Central memory CD4-positive, alpha-beta T cell (primary cell): ENCODE measurements at places on chromosomes 11 and 22.

GRCh38 chr22:42764895-42765363 is 44.3 kb upstream of the A4GALT start:
- DNase-seq: no peak

DNA sequence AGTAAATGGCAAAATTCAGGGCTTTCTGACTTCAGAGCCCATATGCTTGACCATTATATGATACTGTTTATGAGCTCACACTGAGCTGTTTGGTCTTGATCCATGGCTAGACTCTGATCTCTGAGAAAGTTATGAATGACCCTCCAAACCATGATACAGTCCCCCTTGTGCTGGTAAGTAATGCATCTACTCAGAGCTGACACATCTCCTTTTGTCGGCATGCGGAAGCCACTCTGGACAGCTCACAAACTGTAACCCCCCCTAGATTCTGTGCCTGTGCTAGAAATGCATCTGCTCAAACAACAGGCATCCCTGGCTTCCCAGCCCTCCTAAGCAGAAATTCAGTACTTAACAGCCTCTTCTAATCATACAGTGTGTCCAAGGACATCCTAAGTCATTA is 150.8 kb upstream of the RAG2 start:
- no peak for DNase-seq

DNA sequence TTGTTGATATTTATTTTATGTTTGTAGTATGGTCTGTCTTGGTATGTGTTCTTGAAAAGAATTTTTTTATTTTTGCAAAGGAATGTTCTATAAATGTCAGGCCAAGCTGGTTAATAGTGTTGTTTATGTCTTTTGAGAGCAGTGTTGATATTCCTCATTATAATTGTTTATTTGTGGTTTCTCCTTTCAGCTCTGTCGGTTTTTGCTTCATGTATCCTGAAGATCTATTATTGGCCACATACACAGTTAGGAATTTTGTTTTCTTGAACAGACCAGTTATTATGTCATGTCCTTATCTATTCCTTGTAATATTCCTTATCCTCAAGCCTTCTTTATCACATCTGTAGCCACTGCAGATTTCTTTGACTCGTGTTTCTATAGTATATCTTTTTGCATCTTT is 56.5 kb downstream of the PDHX start:
- no peak for DNase-seq

DNA sequence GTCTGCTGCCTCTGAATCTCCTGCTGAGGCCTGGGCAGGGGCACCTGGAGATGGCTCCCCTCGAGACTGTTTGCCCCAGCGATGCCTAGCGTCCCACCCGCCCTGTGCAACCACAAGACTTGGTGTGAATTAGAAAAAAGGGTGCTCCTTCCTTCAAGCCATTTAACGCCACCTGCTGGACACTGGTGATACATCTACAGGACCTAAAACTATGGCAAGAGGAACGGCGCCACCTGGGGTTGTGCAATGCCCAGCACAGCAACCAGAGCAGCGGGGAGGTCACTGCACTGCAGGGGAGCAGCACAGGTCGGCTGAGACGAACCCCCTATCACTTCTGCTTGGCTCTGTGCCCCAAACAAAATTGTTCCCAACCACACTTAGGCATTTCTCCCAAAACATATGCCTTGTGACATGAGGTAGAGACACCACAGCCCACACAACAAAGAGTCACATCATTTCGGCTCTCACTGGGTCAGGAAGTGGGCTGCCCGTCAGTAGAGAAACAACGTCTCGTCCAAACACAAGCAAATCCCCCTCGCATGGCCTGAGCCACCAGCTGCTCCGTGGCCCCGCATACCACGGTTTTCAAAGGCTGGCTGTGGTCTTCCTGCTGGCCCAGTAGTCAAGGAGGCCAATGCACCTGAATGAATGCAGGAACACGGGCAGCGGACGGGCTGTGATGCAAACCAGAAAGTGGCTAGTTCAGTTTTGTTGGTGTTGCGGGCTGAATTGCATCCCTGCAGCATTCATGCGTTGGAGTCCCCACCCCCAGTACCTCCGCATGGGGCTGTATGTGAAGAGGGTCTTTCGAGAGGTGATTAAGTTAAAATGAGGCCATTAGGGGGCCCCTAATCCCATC is 171.9 kb downstream of the SHANK2 start:
- no peak for DNase-seq

- no peak for DNase-seq
These were observed 25.8 kb downstream of the PHF21B start for GRCh38 chr22:44983878-44984482.

- DNase-seq: no peak
These were observed 9.0 kb downstream of the RTL6 start for GRCh38 chr22:44489026-44489425.

GRCh38 chr22:46068593-46069491 is 81.5 kb upstream of the PPARA start:
- no peak for DNase-seq

GRCh38 chr11:95715777-95716241 is 73.8 kb downstream of the FAM76B start:
- no peak for DNase-seq

- no peak for DNase-seq
These were observed 232.8 kb downstream of the GRIK4 start for GRCh38 chr11:120744016-120744994.

GRCh38 chr22:38798496-38798895 is 4.6 kb upstream of the DNAL4 start:
- no peak for DNase-seq

DNA sequence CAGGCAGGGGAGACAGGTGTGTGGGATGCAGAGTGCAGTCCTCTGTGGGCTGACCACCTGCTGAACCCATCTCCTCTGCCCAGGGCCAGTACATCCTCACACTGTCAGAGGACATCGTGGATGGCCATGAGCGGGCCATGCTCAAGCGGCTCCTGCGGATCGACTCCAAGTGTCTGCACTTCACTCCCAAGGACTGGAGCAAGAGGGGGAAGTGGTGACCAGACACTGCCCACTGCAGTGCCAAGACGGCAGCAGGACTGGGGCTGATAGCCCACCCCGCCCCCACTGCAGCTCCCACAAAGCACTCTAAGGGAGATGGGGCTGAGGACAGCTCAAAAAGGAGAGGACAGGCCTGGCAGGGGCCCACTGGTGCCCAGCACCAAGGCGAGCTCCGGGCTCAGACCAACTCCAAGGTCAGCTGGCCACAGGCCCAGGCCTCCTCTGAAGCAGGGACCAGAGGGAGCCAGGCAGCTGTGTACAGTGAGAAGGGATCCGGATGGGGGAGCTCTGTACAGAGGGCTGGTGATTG is 1.6 kb downstream of the RNASEH2C start:
- no peak for DNase-seq

DNA sequence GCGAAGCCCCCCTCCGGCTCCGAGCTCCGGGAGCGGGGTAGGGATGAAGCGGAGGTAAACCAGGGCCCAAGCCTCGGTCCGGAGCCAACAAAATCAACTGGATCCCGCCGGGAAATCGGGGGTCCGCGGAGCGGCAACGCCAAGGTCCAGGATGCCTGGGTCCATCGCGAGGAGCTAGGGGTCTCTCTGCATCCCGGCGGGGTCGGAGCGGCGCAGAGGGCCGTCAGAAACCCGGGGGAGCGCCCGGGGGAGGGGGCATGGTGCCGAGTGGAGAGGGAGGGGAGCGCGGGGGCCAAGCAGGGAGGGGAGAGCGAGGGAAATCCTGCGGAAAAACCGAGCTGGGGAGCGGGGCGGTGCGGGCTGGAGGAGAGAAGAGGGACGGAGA is 51.8 kb downstream of the SLC22A12 start:
- DNase-seq: no peak

DNA sequence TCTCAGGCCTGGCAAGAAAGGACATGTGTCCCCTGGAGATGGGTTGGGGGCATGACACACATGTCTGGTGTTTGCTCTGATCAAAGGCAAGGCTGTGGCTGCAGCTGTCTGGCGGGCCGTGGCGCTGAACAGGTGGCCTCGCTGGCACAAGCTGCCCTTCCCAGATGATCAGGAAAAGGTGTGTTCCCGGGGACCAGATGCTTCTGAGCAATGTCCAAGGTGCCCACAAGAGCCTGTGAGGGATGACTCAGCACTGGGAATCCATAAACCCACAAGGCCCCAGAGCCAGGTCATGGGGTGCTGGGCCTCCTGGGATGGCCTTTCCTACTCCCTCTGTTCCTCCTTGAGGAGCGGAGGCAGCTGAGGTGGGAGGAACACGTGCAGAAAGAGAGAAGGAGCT is 9.7 kb upstream of the LRP5 start:
- no peak for DNase-seq

- peak; percentile 43 for DNase-seq
These were observed 11.9 kb downstream of the B3GNT6 start for GRCh38 chr11:77046060-77046501.

GRCh38 chr11:114678125-114679036 is at the start of gene NXPE2:
Gene NXPE2, plus strand, starts transcription at chr11:114678527. Its CDS starts 49 bp downstream, at chr11:114678576.
- no peak for DNase-seq

DNA sequence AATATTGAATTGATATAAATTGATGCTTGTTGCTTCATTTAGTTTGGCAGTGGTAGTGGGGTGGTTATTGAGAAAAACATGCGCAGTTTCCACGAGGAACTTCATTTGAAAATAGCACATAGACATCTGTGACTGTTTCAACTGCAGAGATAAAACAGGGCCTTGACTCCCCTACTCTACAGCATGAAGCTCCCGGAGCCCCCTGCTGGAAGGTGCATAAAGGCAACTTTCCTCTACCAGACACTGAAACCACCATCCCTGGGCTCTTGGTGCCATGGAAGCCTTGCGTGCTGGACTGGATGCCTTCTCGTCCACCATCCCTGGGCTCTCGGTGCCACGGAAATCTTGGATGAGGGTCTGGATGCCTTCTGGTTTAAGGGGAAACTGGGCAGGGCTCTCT is 195.9 kb downstream of the CSNK2A3 start:
- peak; percentile 47 for DNase-seq

- no peak for DNase-seq
These were observed 815 bp upstream of the MS4A6A start for GRCh38 chr11:60183591-60184205.

DNA sequence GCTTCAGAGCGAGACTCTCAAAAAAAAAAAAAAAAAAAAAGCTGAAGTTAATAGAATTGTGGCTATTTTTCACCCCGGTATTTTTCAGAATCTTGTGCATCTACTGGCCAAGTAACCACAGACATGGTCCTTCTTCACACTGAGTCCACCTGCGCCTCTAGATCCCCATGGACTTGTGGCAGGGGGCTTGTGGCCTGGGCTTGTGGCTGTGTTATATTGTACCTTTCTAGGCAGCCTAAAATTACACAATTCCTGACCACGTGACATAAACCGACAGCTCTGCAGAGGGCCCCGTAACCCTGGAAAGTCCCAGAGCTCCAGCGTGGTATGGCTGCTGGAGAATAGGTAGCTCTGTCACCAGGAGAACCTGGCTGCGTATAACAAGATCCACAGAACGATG is 10.9 kb upstream of the NAALADL1 start:
- DNase-seq: no peak

- DNase-seq: no peak
These were observed 556.3 kb upstream of the ANO3 start for GRCh38 chr11:25775603-25776002.

DNA sequence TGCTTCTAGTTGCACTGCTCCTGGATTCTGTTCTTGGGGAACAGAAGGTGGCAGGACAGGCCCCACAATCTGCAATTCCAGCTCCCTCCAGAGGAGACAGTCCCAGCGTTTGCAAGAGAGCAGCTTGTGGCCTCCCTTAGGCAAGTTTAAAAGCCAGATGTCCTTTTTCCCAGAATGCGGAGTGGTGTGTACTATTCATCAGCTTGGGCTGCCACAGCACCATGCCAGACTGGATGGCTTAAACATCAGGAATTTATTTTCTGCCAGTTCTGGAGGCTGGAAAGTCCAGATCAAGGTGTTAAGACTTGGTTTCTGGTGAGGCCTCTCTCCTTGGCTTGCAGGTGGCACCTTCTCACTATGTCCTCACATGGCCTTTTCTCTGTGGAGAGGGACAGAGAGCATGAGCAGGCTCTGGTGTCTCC is 11.7 kb downstream of the MIAT start:
- DNase-seq: no peak

DNA sequence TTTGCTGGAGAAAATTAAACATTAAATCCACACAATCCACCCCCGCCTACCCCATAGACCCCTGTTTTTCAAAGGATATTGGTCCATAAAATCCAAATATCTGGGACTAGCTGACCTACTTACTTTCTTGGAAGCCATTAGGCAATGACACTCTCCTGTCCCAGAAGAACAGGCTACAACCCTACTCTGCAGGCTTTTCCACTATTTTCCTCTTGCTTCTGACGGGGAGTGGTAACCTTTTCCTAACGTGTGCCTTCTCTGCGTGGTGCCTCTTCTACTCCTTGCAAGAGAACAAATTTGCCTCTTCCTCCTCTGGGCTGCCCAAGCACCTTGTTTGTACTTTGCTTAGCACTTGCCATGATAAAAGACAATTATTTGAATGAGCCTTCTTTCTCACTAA is 51.6 kb downstream of the UBASH3B start:
- DNase-seq: no peak

DNA sequence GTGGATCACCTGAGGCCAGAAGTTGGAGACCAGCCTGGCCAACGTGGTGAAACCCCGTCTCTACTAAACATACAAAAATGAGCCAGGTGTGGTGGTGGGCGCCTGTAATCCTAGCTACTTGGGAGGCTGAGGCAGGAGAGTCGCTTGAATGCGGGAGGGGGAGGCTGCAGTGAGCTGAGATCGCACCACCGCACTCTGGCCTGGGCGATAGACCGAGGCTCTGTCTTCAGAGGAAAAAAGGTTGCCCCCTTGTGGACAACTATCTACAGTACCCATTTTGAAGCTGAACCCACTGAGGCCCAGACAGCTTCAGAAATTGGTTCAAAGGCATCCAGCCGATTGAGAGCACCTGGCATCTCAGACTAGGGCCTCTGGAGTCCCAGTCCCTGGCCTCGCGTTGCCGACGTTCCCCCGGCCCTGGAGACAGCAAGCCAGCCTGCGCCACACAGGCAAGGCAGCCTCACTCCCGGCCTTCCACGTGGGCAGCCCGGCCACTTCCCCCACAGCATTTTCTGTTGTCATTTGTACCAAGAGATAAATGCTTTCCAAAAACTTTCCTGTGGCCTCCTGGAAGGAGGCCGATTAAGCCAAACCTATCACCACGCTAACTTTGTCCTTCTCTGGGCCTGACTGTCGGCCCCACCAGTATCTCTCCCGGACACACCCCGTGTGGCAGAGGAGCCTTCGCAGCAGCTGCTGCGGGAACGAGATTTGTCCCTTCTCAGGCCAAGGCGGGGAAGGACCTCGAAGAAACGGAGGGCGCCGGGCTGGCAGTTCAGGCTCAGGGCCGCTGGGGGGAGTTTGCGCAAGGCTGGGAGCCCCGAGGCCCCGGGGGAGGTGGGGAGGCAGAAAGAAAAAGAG is 82.8 kb downstream of the FLI1 start:
- peak; percentile 45 for DNase-seq

GRCh38 chr11:43467958-43468357 is 109.2 kb downstream of the TTC17 start:
- no peak for DNase-seq
